Left ventricle myocardium inferior (tissue), 1 donor: ENCODE measurements at places on chromosomes 1 and 21.
A peak's percentile ranks its signal among the peaks of the same experiment; 100 is the strongest.

- no peak for DNase-seq
Measured at GRCh38 chr1:13701271-13701640, 1.3 kb downstream of the PRDM2 start.

- no peak for DNase-seq
Measured at GRCh38 chr1:31036749-31037500, 28.6 kb downstream of the PUM1 start.

DNA sequence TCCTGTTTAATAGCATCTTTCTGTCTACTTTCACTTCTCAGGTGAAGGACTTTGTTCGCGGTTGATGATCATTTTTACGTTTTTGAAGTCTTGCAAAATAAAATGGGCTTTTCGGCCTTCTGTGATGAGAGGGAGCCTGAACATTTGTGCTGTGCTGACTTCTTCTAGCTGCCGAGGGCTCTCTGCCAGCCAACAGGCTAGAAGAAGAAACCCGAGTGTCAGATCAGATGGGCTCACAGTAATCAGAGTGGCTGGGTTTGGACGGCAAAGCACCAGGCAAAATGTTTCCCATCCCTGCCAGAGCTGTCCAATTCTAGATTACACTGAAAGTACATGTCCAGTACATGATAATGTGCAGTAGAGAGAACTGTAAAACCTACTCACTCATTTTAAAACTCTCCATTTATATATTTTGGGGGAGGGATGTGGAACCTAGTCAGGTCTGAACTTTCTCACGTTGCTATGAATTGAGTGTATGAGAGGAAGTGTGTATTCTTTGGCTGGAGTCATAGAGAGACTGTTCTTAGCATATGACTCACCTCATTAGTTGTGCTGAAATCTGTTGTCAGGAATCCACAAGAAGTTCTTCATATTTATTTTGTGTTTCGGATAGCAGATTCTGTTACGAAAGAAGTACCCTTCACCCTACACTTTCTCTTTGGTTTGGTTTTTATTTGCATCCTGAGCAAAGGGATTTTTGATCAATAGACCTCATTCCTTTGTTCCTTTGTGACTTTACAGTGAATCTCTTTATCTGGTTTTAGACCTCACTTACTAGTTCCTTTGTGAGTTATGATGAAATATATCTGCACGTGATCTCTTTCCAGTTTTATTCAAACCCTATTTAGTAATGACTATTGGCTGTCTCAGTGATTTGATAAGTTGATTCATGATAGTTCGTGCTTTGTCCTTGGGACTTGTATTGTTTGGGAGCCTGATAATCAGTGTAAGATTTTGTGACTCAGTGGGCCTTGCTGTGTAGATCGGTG, 4.8 kb downstream of the ATP1A1 start:
- peak; percentile 78 for DNase-seq

- DNase-seq, result no peak
Measured at GRCh38 chr1:18730321-18730720, 99.7 kb downstream of the PAX7 start.

GRCh38 chr1:25538191-25538767, 5.1 kb upstream of the LDLRAP1 start:
- DNase-seq, result no peak

GRCh38 chr1:194341587-194341986, 1155.2 kb upstream of the B3GALT2 start:
- no peak for DNase-seq

DNA sequence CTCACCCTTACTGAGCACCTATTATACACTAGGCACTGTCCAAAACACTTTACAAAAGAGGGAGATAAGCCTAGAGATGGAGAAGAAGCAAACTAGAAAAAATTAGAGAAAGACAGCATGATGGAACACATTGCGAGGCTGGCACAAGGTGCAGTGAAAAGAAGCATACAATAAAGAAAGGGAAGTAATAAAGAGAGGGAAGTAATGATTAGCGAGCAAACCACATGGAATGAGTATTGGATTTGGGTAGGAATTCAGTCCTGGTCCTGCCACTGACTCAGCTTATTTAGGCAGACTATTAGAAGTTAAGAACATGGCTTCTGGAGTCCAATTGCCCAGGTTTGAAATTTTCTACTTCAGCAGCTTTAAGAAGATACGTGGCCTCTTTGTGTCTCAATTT, 32.6 kb upstream of the FNBP1L start:
- no peak for DNase-seq

DNA sequence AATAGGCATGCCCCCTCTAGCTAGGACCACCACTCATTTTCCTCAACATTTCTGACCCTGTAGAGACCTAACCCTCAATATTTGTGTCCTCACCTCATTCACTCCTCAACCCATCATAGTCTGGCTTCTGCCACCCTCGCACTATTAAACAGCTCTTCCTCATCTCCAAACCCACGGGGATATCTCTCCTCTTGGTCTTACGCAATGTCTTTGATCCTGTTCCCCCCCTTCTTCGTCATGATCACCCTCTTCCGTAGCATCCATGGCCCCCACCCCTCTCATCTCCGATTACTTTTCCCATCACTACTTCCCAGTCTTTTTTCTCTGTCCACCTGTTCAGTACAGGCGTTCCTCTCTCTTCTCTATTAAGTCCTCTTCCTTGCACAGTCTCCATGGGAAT, 51.7 kb upstream of the SPOCD1 start:
- no peak for DNase-seq

GRCh38 chr1:240295811-240296210, 204.1 kb downstream of the FMN2 start:
- DNase-seq, result no peak
